Subcutaneous preadipocyte (primary cell): ENCODE measurements at places on chromosomes 7 and 10. TPM values are rescaled to one million over a fixed set of nuclear protein-coding genes. Genes with fewer than 3 reads are reported as not detected.

Gene MKI67
- 27.2 and 43.2 TPM in 2 replicates for total RNA-seq

Gene RNF32
- 0.59 and 1.5 TPM in 2 replicates for total RNA-seq

Gene CALHM1
- total RNA-seq, result not detected in 2 replicates

Gene SLC4A2
- total RNA-seq, result 43.7 and 55.9 TPM in 2 replicates
